ENCODE measurements at places on chromosomes 6 and 20.

DNA sequence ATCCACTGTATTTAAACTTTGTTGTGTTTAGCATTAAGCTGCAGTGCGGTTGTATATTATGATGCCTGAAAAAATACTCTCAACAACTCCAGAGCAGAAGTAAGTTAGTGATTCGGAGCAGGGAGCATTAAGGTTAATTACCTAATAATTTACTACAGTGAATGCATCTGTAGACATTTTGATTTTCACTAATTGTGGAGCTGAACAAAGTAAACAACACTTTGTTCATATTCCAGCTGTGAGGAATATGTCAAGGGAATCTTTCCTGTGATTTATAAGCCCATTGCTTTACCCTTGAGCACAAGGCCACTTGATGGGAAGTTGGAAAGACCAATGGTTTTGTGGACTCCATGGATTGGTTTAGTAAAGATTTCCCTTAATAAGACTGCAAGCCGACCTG is 77.1 kb downstream of the CBLN4 start:
- no peak for DNase-seq

GRCh38 chr6:137878029-137878428 is 11.0 kb downstream of the TNFAIP3 start:
- no peak for DNase-seq

DNA sequence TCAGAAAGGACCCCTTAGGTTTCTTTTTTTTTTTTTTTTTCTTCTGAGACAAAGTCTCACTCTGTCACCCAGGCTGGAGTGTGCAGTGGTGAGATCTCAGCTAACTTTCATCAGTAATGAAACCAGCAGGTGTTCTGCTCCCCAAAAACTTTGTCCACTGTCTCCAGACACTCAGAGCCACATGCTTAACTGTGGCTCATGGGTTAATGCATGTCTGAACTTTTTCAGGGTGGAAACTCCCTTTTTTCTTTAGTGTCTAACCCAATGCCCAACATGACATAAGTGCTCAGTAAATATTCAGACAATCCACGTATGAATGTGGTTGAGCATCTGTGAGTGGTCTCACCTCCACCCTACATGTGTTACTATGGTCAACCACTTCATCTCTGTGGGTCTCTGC is 45.4 kb downstream of the MYB start:
- DNase-seq = no peak

DNA sequence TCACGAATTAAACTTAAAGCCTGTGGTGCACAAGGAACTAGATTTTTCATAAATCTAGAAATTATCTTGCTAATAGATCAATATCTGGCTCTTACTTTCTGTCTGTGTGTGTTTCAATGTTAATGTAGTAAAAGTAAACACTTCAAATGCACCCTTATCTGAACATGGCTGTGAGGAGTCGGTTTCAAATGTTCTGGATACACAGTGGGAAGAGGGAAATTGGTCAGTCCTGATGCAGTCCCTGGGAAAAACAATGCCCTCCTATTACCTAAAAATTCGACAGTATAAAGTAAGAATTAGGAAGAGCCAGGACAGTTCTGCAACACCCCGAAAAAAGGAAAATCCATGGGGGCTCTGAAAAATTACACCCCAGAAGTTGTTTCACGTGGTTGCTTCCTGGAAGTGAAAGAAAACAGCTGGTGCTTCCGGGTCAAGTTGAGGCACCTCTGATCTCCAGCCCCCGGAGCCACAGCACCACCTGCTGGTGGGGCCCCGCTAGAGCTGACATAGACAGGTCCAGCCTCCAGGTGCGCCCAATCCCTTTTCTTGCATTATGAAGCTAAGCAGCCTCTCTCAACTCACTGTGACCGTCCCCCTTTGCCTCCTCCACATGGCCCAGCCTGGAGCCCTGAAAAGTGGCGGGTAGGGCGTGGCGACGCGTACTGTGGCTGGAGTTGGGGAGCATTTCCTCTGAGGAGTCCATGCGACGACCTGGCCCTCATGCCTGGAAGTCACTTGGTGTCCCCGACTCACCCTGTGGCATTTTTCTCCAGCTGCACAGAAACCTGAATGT is 8.3 kb downstream of the SEMG2 start:
- no peak for DNase-seq

- DNase-seq = no peak
Measured at GRCh38 chr20:23103284-23104018, 17.3 kb upstream of the CD93 start.

DNA sequence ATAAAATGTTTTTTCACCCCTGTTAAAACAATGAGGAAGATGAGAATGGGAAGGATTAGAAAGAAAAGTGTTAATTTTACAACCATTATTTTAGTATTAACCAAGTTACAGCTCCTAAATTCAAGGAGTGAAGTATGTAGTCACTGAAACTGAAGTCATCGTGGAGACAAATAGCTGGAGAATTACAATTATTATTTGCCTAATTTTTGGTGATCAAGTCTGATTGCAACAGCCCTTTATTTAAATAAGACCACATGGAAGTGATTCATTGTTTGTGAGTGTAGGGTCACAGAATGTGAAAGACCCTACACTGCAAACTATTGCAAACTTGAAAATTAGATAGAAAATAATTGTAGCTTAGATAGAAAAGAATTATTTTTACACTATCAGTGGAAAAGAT is 292.4 kb downstream of the CENPW start:
- no peak for DNase-seq

DNA sequence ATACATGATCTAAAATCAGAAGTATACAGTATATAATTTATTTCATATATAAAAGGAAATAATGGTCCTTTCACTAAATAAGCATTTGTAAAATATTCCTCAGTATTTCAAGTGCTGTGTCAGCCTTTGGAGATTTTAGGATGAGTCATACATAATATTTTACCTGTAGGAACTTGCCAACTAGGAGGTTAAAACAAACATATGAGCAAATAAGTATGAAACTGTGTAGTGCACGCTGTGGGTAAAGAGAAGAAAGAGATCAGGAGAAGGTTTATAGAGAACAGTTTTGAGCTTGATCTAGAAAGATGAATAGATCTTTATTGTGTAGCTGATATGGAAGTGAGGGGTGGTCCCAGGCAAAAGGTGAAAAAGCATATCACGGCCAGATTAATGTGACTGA is 169.9 kb upstream of the RNF217 start:
- DNase-seq = no peak

DNA sequence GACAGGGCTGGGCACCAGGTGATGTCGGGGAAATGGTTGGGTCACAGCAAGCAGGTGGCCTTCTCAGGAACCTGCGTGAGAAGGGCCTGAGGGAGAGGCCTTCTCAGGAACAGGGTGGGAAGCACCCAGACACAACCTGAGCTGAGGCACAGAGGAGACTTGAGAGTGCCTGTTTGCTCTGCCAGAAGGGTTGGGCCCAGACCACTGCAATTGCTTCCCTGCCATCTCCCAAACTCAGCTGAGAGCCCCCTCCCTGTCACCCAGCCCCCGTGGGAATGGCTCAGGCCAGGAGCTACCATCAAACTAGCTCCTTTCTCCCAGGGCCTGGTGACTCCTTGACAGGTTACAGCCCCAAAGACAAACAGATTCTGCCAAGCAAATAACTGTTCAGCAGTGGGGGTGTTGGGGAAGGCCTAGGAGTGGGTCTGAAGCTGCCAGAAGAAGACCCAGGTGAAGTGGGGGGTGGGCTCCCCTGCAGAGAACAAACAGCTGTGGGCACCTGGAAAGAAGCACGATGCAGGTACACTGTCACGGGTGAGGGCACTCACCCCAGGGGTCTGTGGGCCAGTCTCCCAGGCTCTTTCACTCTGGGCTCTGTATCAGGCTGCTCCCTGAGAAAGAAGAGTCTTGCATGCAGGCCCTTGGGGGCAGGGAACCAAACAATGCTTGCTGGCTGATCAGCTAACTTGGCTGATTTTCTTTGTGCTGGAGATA is 30.4 kb upstream of the SPDEF start:
- no peak for DNase-seq

DNA sequence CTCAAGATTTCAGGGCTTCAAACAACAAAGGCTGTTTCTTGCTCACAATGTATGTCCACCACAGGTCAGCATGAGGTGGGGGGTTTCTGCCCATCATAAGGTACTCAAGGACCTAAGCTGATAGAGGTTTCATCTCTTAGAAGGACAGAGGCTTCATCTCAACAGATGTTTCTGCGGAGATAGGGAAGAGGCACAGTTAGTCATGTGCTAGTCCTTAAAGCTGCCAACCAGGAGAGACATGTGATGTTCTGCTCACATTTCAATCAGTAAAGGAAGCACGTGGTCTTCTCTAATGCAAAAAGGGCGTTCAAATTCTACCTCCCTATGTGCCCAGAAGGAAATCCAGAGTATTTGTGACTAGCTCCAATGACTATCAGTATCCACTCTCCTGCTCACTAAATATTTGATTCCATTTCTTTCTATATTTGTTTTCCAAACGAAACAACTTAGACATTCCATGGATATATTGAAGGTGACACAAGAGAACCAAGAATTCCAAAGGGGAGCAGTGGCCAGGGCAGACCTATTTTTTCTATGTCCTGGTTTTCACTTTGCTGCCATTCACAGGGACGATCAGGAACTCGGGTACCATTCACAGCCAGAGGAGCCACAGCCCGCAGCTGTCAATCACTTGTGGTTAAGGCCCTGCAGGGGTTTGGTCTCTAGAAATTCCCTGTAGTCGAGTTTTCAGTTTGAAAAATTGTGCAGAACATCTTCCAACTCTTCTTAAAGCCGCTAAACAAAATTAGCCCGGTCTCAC is 173.2 kb upstream of the FOXA2 start:
- no peak for DNase-seq

DNA sequence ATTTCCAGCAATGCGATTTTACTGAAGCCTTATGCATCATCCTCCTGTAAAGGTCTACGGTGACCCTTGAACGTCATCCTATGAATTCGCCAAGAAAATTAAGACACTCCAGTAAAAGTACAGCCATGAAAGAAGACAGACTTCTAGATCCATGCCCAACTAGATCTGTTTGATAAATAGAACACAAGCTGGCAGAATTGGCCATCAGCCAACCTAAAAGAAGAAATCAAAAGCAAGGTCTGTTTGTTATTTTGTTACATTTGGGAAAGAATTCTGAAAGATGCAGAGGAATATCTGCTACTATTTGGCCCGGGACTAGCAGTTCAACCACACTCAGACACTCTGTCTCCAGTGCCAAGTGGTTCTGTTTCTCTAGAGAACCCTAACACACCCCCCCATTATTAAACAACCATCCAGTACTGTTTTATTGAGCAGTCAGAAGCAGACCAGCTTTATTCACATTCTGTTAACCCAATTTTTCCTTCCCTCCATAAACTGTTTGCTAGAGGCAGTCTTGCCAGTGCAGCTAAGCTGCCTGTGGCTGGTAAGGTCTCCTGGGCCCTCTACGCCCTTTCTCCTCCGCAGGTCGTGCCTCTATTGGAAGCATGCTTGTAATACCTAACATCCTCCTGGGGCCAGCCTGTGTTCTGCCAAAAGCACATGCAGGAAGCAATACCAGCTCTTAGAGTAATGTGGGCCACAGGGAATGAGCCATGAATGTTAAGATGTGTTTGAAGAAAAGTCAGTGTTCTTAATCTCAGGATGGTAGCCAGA is 30.7 kb downstream of the LY86 start:
- no peak for DNase-seq

DNA sequence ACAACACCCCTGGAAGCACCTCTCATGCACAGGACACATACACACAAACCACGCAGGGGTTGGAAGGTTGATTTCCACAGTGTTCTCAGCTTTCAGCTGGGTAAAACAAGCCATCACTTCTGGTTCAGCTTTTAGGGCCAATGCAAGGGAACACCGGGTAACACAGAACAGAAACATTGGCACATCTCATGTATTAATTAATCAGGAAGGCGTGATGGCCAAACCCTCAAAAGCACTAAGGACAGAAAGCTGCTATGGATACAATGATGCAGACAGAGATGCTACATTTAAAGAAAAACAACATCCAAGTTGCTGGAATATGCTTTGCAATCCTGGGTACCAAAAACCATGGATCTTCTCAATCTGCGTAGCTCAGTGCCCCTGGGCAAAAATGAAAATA is 104.3 kb upstream of the BEND6 start:
- DNase-seq = no peak

DNA sequence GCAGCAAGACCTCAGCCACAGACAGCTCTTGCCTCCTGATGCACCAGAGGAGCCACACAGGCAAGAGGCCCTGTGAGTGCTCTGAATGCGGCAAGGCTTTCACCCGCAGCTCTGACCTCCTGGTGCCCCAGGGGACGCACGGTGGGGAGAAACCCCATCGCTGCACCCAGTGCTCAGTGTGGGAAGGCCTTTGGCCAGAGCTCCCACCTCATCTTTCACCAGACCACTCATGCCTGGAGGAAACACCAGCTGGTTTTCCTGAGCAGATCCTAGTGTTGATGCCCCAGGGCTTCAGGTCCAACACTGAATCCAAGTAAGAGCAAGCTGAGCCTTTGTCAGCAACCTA is 37.0 kb upstream of the XRN2 start:
- no peak for DNase-seq

DNA sequence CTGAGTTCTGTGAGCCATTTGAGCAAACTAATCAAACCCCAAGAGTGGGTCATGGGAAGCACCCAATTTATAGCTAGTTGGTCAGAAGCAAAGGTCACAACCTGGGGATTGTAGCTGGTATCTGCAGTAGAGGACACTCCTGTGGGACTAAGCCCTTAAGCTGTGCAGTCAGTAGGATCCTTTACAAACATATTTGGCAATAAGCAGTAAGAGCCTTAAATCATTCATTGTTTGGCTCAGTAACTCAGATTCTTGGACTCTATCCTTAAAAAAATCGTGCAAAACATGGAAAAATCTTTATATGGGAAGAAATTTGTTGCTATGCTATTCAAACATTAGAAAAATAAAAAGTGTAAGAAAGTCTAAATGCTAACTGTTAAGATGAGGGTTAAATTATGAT is 29.9 kb downstream of the FRK start:
- DNase-seq = no peak

DNA sequence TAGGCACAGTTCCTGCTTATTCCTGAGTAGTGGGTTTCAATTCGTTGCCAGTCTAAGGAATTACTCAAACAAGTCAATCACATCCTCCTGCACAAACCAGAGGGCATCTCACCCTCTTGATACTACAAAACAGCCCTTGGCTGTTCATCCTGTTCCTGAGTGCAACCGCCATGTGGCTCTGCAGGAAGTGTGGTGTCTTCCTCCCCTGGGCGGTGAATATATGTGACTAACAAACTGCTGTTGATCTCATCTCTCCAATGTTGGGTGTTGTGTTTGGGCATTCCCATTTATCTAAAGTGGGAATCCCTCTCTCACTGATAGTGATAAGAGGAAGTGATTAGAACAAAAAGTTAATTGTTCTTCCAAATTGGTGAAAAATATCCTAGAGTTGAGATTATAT is 163.0 kb downstream of the TBX18 start:
- DNase-seq = no peak

DNA sequence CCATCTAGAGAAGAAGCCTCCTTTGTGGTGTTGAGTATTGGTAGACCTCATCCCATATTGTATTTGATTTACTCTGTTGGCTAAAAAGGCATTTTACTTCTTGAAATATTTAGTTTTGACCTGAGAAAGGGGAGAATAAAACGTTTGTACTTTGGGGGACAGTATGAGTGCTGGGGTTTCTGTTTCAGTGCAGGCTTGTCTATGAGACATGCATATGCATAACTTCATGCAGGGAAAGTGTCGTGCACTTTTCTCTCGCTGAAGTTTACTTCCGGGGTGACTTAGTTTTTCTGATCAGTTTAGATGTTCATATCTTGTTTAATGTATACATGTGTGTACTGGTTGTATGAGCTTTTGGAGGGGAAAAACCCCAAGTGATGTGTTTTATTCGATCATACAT is 59.5 kb downstream of the UTRN start:
- no peak for DNase-seq

All from activated T-helper 1 cell treated with anti-CD3 and anti-CD28 coated beads, Interleukin-2, amount 50 U/mL, for 16 hours (primary cell).